ENCODE measurements at places on chromosomes 11 and 22.

DNA sequence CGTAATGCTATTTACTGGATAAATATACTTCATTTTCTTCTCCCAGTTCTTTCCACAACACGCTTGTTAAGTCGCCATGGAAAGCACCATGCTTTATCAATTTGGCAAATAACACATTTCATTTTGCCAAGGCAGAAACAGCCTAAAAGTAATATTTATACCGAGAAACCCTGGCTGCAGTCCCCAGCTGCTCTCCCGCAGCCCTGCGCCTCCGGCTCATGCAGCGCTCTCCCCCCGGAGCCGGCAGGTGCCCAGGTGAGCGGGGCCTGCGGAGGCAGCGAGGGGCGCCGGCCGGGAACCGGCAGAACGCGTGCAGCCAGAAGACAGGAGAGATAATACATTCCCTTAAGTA, 681 bp upstream of the ARHGEF12 start:
- no peak for DNase-seq
- H3K4me3 ChIP-seq = peak overlapping the region; percentile 86
- no peaks in the 10 kb centered on the region for H3K27me3 ChIP-seq
- peaks cover 51% of the 10 kb centered on the region for H3K4me1 ChIP-seq

- H3K4me1 ChIP-seq = peaks cover 13% of the 10 kb centered on the region
- H3K4me3 ChIP-seq = no peak overlapping the region
Measured at GRCh38 chr22:23199159-23199558, 18.9 kb downstream of the BCR start.

GRCh38 chr22:47836957-47837356, 1074.5 kb downstream of the TBC1D22A start:
- H3K27me3 ChIP-seq = no peaks in the 10 kb centered on the region
- H3K36me3 ChIP-seq = no peaks in the 10 kb centered on the region
- H3K4me1 ChIP-seq = no peaks in the 10 kb centered on the region
- DNase-seq = no peak
- H3K4me3 ChIP-seq = no peak overlapping the region
- no peak overlapping the region for H3K27ac ChIP-seq

GRCh38 chr11:1310772-1311468, 1.5 kb upstream of the TOLLIP start:
- no peaks in the 10 kb centered on the region for H3K27me3 ChIP-seq
- peaks cover 37% of the 10 kb centered on the region for H3K4me1 ChIP-seq
- no peak overlapping the region for H3K27ac ChIP-seq
- H3K4me3 ChIP-seq = peak overlapping the region; percentile 99

DNA sequence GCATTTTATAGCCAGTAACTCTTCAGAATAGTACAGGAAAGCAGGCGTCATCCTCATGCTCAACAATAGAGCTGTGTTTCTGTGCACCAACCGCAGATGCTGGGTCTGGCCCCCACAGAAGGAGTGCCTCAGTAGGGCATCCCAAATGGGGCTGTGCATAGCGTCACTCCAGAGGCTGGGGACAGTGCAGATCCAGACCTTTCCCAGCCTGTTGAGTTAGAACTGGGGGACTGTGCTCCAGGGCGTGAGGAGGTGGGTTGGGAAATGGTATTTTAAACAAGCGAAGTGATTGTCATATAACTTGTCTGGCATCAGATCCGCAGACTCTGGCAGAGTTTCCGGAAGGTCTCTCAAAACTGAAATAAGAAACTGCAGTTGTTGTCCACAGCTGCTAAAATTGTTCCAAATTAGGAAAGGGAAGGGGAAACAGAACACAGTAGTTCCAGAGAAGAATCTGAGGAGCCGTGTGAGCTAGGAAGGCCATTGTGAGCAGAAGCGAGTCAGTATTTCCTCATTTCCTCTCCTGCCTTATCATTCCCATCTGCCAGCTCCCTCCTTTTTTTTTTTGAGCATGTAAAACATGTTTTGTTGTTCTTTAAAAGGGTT, 52.2 kb downstream of the JAM3 start:
- H3K27ac ChIP-seq = peak overlapping the region; percentile 79
- H3K27me3 ChIP-seq = peaks cover 4% of the 10 kb centered on the region
- no peak for DNase-seq
- H3K36me3 ChIP-seq = no peaks in the 10 kb centered on the region

GRCh38 chr11:105449100-105449734, 160.7 kb upstream of the GRIA4 start:
- no peak overlapping the region for H3K4me3 ChIP-seq
- DNase-seq = no peak
- no peaks in the 10 kb centered on the region for H3K4me1 ChIP-seq
- no peak overlapping the region for H3K27ac ChIP-seq
- H3K36me3 ChIP-seq = no peaks in the 10 kb centered on the region

- no peaks in the 10 kb centered on the region for H3K27me3 ChIP-seq
- H3K4me3 ChIP-seq = no peak overlapping the region
- no peak overlapping the region for H3K27ac ChIP-seq
- no peak for DNase-seq
- H3K36me3 ChIP-seq = no peaks in the 10 kb centered on the region
Measured at GRCh38 chr11:87465716-87466115, 428.0 kb downstream of the TMEM135 start.

DNA sequence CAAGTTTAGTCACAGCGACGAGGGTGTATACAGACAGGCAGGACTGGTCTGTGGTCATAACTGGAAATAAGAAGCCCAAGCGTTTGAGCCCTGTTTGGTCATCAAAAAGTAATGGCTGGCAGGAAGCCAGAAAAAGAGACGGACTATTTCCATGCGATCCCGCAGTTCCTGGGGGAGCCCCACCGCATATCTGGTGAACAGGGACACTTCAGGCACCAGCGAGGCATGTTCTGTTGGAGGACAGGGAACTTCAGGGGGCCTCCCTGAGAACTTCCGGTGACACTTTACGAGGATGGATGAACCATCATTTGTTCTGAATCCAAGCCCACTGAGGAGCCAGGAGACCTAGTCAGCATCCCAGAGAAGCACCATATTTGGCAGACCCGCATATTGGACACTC, 29.7 kb upstream of the TRIM29 start:
- peaks cover 28% of the 10 kb centered on the region for H3K4me1 ChIP-seq
- no peak overlapping the region for H3K27ac ChIP-seq
- no peak for DNase-seq
- H3K27me3 ChIP-seq = no peaks in the 10 kb centered on the region
- no peak overlapping the region for H3K4me3 ChIP-seq
- no peaks in the 10 kb centered on the region for H3K36me3 ChIP-seq

GRCh38 chr11:92702805-92703448, 266.5 kb upstream of the MTNR1B start:
- H3K36me3 ChIP-seq = no peaks in the 10 kb centered on the region
- H3K4me1 ChIP-seq = peaks cover 11% of the 10 kb centered on the region
- DNase-seq = no peak

DNA sequence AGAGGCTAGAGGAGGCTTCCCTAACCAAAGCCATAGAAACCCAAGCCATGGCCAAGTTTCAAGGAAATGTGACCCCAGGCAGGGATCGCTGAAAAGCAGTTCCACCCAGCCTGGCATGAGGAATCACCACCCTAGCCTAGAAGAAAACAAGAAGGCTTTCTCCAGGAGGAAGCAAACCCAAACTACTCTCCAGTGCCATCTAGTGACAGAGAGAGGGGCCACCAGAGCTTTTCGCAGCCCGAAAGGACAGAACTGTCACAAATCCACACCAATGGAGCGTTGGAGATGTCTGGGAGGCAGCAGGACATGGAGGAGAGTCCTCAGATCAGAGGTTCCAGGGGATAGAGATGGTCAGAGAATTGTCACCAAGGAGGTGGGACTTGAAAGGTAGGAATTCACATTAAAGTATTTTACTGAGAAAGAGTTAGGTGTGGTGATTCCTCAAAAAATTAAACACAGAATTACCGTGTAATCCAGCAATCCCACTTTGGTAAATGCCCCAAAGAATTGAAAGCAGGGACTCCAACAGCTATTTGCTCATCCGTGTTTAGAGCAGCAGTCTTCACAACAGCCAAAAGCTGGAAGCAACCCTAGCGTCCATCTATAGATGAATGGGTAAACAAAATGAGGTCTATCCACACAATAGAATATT, 67.3 kb upstream of the NUP50 start:
- H3K27ac ChIP-seq = no peak overlapping the region
- no peak overlapping the region for H3K4me3 ChIP-seq
- H3K36me3 ChIP-seq = no peaks in the 10 kb centered on the region
- peaks cover 43% of the 10 kb centered on the region for H3K27me3 ChIP-seq
- H3K4me1 ChIP-seq = no peaks in the 10 kb centered on the region
